ENCODE measurements at places on chromosomes 1 and 21.

- DNase-seq: no peak
Observed at GRCh38 chr1:39898648-39899603, 2.8 kb downstream of the MYCL start.

DNA sequence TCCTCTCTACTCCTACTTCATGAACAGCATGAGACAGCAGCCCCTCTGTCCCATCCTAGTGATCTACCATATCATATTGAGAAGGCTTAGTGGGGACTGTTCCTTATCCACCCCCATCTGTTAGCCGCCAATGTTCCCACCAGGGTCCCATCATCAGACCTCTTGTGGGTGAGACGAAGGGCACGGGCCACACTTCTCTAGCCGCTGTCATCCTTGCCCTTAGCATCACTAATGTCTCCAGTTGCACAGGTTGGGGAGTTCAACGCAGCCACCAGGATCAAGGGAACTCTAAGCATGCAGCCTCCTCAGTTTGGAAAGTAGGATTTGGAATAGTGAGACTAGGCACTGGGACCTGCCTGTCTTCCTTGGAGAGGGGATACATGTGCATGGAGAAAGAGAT, 20.1 kb downstream of the INKA2 start:
- DNase-seq: no peak

DNA sequence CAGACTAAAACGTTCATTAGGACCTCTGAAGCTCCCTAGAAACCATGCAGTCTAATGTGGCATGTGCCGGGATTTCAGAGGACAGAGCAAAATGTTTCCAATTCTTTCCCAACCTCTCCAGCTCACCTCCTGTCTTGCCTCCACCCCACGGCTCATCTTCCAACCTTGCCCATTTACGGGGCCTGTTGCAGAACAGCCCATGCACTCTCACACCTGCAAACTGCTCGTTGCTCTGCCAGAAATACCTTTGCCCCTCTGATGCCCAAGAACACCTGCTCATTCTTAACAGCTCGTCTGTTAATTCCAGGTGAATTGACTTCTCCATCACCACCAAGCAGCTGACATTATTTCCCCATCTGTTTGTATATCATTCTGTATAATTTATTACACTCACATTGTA, 53.9 kb upstream of the LBR start:
- no peak for DNase-seq

GRCh38 chr1:9195651-9196050, 38.9 kb upstream of the H6PD start:
- DNase-seq: no peak

- no peak for DNase-seq
Observed at GRCh38 chr1:53396573-53397268, 62.5 kb upstream of the DMRTB1 start.

DNA sequence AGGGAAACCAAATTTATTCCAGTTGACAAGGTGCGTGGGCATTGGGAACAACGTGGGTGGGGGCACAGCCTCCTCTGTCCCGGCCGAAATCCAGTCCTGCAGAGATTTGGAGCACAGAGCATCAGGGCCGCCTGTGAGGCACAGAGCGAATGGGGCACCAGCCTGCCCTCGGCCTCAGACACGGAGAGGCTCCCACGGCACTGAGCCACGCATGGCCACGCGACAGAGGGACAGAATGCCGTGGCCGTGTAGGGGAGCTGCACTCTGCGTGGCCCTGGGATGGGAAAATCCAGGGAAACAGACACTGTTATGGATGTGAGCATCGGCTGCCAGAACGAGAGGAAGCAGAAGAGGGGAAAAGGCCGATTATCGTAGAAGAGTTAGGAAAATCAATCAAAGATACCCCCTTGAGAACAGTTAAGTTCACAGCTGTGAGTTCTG, 13.5 kb upstream of the C1orf159 start:
- DNase-seq: no peak

- DNase-seq: no peak
Observed at GRCh38 chr1:112637254-112638109, 17.9 kb downstream of the CAPZA1 start.

Measured in DMS79 (cell line).